ENCODE measurements at places on chromosomes 4 and X.

DNA sequence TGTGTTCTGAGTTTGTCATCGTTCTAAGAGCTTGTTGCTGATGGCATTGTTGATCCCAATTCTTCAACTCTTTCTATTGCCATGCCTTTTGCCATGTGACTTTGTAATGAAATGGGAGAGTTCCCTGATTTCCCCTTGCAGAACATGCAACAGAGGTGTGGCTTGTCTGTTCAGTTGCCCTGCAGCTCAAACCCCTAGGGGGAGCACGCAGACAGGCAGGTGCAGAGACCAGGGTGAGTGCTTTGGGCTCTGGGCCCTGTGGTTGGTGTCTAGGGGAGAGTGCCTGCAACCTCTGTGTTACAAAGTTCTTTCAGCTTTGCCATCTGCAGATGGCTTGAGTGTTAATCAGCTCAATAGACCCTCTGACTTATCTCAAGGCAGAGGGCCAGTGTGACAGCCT, 332.7 kb downstream of the MID1IP1 start:
- no peak for DNase-seq

- no peak for DNase-seq
These were observed 10.9 kb downstream of the SH3D19 start for GRCh38 chr4:151314479-151314878.

- no peak for DNase-seq
These were observed 380.1 kb downstream of the GASK1B start for GRCh38 chr4:157792716-157793115.

GRCh38 chr4:129747756-129748155, 651.8 kb downstream of the C4orf33 start:
- no peak for DNase-seq

DNA sequence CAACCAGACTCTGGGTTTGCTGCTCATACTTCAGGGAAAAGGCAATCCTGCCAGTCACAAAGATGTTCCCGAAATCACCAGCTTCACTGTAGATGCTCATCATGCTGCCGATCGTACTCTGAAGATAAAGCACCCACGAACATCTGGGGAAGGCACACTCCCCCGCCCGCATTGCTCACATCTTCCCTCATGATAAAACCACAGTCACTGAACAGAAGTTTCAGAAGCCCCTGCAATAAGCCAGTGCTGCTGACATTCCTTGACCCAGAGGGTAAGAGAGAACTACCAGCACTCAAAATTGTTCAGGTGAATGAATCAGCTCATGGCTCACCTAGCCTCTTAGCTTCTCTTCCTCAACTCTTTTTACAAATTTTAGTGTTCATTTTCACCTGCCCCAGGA, 43.1 kb downstream of the SRPX2 start:
- no peak for DNase-seq

DNA sequence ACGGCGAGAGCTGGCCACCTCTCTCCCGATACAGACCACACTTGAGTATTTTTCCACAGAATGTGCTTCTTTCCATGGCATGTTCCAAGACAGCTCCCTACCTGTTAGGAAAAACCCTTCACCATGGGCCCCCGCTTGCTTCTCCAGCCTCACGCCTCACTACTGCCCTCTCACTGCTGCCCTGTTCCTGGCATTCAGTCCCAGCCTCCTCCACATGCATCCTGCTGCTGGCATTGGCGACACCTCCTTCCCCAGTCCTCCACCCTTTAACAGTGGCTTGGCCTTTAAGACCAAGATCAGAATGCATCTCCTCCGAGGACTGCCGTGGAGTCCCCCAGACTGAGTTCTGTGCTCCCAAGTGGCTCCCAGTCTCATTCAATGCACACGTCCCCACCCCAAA, 10.7 kb downstream of the PNMA6F start:
- no peak for DNase-seq

DNA sequence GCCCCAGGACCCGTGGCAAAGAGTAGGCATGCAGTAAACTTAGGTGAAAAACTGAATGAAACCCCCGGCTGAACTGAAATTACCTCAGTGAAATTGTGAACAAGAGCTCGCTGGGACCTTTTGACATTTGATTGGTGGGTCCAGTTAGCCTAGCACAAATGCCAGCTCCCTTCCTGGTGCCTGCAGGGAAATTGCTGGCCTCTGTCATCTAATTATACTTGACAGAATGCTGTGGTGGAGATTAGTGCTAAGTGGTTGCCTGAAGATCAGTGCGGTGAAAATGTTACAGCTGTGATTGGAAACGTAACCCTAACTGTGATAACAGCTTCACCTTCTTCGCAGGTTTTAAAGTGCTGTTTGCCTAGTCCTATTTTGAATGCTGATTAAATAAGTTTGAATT, 43.0 kb downstream of the ADD1 start:
- peak; percentile 5 for DNase-seq

DNA sequence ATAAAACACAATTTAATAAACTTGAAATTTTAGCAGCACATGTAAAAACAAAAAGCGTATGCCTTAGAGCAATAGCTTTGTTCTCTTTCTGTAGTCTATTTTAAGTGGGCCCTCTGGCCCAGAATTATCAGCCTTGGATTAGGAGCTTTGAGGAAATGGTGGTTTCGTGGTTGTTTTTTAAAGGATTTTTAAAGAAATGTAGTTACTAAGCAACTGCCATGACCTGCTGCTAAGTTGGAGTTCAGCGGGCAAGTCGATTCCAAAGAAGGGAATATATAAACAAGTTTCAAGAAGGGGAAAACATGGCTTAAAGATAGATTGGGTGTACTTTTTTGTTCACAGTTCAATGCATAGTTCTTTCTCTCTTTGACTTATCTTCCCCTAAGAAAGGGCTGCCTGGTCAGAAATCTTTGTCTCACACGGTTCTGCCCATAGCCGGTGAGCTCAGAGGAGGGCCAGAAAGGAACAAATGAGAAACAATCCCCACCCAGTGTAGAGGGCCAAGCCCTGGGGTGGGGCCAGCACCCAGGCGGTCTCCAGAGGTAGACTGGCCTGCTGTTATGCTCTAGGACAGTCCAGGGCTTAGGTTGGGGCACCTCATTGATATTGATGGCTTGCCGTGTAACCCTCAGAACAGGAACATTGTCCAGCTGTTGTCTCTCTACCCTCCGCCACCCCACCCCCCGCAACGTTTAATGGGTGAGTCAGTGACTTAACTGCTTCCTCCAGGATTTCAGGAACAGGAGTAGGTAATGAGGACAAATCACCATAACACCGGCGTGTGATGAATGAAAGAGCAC, 32.5 kb downstream of the DLG3 start:
- no peak for DNase-seq

- no peak for DNase-seq
These were observed 33.6 kb upstream of the NOCT start for GRCh38 chr4:138981930-138982390.

- DNase-seq: no peak
These were observed 350.8 kb downstream of the FBXO8 start for GRCh38 chr4:173932701-173933100.

Measured in NCI-H2081 treated with DMSO at 0.1 percent for 48 hours (cell line).